Sigmoid colon (tissue), 7 donors: ENCODE measurements at places on chromosomes 1 and 21.
A peak's percentile ranks its signal among the peaks of the same experiment; 100 is the strongest.

- no peak for DNase-seq
Observed at GRCh38 chr1:227733309-227733705, 1.8 kb downstream of the JMJD4 start.

DNA sequence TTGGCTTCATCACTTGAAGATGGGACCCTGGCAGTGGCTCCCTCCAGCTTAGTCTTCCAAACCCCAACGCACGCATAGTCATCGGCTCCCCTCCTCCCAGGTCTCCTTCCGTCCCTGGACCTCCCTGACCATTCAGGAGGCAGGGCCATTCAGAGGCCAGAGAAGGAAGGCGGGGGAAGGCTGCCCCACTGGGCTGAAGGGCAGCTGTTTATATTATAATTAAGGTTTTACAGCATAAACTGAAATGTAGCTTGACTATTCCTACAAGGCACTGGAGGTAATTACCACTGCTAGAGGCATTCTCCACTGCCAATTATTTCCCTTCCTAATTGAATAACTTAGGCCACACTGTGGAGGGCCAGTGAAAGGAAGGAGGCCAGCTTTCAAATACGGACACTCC is 170.6 kb upstream of the PROX1 start:
- DNase-seq, result no peak

DNA sequence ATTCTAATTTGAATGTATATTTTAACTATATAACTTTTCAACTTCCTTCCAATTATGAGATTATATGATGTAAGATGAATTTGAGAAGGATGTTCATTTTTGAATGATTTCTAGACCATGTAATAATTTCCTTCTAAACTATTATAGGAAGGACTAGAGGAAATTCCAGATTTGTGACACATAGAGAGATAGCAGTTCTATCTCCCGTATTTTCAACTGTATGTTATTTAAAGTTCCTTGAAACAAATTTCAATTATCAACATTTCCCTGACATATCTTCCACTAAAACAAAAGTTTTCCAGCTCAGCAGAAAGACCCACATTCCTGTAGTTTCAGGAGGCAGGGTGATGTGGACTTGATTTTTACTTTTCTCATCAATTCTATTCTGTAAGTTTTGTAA is 396.7 kb upstream of the C1orf87 start:
- no peak for DNase-seq

GRCh38 chr1:113984710-113985109 is 5.4 kb downstream of the OLFML3 start:
- no peak for DNase-seq

- DNase-seq, result no peak
Observed at GRCh38 chr1:80218112-80218511, 1211.6 kb upstream of the ADGRL4 start.

DNA sequence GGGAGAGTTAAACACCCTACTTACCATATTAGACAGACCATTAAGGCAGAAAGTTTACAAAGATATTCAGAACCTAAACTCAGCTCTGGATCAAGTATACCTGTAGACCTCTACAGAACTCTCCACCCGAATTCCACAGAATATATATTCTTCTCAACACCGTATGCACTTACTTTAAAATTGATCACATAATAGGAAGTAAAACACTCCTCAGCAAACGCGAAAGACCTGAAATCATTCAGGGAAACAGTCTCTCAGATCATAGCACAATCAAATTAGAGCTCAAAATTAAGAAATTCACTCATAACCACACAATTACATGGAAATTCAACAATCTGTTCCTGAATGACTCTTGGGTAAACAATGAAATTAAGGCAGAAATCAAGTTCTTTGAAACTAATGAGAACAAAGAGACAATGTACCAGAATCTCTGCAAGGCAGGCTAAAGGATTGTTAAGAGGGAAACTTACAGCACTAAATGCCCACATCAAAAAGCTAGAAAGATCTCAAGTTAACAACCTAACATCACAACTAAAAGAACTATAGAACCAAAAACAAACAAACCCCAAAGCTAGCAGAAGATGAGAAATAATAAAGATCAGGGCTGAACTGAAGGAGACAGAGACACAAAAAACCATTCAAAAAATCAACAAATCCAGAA is 19.1 kb downstream of the CD84 start:
- DNase-seq, result no peak

GRCh38 chr1:165109013-165109412 is 247.5 kb downstream of the LMX1A start:
- no peak for DNase-seq

- no peak for DNase-seq
Observed at GRCh38 chr1:32729254-32730046, 26.9 kb upstream of the SYNC start.

DNA sequence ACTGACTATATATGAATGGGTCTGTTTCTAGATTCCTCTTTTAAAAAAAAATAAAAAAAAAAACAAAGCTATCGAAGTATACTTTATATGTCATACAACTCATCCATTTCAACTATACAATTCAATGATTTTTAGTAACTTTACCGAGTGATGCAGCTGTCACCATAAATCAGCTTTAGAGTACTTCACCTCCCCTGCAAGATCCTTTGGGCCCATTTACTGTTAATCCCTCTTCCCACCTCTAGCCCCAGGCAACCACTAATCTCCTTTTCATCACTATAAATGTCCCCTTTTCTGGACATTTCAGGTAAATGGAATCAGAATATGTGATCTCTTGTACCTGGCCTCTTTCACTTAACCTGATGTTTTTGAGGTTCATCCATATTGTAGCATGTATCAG is 133.9 kb downstream of the PEX14 start:
- no peak for DNase-seq

DNA sequence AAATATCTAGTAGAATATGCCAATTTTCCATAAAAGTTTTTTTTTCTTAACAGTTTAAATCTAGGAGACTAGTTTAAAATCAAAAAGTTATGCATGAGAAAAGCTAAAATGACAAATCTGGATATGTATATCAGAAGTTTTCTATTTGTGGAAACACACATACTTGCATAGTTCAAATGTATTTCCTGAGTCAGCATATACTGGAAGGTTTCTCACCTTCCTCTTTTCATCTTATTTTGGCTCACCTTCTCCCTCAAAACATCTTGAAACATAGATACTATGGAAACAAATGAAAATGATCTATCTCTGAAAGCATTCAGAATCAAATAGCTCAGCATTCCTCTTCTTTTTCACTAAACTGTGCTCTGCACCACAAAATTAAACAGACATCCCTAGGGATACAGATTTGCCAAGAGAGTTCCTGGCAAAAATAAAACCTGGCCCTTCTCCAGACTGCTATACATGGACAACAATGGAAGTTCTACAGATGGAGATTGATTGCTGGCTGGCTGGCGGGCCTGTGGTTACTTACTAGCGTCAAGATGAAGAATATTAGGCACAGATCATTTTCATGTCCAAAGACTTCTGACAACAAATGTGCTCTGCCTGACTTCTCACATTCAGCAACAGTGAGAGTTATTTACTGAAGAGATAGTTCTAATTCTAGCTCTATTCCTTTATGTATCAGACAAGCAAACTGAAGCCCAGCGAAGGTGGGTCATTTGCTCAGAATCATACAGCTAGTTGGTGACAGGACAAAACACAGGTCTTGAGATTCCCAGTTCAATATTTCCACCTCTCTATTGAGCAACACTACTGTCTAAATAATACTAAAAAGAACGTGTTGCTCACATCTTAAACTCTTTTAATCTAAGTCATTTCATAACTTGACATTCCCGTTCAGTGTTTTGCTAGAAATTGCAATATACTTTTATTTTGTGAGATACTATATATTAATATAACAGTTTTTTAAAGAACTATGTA is 26.6 kb downstream of the DIPK1A start:
- DNase-seq, result no peak

GRCh38 chr1:19438516-19439195 is 46.7 kb downstream of the CAPZB start:
- peak; percentile 73 for DNase-seq

DNA sequence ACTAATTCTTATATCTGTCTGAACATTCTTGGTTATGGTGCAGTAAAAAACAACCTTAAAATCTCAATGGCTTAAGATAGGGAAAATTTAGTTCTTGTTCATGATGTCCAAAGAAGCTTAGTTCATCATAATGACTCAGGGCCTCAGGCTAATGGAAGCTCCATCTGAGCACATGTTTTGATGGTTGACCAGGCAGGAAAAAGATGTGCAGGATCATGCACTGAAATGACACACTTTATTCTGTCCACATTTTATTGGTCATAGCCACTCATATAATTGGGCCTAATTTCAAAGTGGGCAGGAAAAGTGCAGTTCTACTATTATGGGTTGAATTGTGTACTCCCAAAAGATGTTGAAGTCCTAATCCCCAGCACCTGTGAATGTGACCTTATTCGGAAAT is 198.2 kb downstream of the CENPF start:
- no peak for DNase-seq

DNA sequence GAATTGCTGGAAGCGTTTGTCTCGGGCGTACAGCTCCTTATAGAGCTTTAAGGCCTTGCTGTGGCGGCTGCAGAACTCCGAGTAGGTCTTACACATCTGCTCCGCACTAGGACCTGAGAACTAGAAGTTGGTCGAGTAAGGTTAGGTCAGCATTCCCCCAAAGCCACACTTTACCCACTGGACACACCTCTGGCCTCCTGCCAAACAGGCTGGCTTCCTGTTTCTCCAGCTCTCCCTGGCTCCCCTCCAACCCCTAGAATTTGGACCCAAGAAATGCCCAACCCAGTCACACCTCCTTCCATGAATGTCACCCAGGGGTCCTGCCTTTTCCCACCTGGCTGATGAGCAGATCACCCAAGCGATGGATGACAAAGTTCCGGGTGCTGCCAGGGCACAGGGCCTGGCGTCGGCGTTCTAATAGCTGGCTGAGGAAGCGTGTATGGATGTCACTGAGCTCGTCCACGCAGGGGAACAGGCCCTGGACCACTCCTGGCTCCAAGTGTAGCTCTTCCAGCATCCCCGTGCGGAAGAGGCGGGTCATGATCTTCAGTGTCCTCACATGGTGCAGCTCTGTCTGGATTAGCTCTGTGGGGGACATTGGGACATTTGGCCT is 15.6 kb downstream of the ARHGEF2 start:
- no peak for DNase-seq

- no peak for DNase-seq
Observed at GRCh38 chr1:167871331-167871730, 42.6 kb downstream of the ADCY10 start.

DNA sequence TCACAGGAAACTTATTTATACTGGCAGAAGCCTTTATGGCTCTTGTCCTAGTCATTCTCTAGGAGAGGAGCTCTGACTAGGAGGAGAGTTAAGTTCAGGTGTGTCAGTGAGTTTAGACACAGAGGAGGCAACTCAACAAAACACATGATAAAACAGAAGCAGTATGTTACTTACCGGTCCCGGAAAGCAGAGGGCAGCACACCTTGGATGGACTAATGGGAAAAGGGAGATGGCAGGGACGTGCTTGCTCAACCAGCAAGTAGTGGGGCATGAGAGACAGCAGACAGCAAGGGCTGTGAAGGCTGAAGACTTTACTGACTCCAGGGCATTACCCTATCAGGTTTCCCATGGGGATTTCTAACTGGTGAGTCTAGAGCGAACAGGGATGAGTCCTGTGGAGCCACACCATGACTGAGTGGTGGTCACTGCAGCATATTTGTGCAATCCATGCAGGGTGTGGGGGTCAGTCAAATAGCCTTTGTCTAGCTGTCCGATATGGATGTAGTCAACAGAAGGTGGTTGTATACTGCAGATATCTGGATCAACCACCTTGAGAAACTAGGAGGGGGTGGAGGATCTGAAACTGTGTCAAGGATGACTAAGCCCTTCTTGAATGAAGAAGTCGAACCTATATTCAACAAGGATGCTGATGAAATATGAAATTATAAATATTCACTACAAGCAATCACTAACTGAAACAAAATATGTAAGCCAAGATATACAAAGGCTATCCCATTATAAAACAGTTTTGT is 596.3 kb upstream of the CHRM3 start:
- DNase-seq, result no peak

DNA sequence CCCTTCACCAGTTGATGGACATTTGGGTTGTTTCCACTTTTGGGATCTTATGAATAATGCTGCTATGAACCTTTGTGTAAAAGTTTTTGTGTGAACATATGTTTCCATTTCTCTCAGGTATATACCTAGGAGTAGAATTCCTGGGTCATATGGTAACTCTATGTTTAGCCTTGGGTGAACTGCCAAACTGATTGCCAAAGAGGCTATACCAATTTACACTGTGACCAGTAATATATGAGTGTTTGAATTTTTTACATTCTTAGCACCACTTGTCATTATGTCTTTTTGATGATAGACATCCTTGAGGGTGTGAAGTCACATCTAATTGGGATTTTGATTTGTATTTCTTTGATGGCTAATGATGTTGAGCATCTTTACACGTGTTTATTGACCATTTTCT is 290.1 kb downstream of the DUSP10 start:
- DNase-seq, result no peak

- no peak for DNase-seq
Observed at GRCh38 chr1:102833151-102833550, 275.2 kb downstream of the COL11A1 start.

DNA sequence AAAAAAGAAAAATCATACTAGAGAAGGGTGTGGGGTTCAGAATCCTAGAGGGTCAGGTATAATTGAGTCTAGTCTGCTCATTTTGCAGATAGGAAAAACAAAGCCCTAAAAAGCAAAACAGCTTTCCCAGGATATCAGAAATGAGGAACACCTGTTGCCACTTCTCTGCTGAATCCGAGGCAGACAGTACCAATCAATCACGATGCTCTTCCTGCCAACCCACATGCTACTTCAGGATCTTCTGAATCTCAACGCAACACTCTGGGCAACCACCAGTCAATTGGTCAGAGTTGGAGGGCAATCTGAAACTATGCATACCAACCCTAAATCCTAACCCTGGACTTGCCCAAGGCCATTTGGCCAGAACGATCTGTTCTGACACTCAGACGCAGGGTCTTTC is 128.3 kb downstream of the EPHB2 start:
- no peak for DNase-seq

- no peak for DNase-seq
Observed at GRCh38 chr1:246199086-246199645, 307.9 kb downstream of the SMYD3 start.

GRCh38 chr1:78223417-78224215 is 177.8 kb downstream of the GIPC2 start:
- no peak for DNase-seq

GRCh38 chr1:77392486-77392885 is 110.7 kb downstream of the AK5 start:
- DNase-seq, result no peak

DNA sequence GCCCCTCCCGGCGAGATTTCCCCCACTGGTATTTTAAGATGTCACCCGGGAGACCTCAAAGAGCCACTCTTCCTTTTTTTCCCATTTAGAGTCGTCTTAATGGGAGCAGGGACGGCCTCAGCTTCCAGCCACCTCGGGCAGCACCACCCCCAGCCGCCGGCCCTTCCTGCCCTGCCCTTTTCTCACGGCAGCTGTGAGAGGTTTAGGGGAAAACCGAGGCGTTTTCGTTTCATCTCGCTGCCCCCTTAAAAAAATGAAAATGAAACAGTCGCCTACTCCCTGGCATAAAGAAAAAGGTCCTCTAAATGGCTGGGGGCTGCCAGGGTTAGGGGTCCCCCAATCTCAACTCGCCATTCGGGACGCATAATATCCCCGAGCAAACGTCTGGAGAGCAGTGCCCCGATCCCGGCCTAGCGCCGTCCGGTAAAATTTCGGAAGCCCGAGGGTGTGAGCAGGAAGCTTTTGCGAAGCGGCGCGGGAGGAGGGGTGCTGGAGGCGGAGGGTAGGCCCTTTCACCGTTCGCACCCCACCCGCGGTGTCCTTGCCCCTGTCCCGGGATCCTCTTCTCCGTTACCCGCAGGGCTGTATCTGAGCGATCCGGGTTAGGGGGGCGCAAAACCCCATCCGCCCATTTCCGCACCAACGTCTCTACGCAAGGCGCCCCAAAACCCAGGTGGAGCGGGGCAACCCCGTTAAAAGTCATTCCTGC is 1.2 kb downstream of the RUNX3 start:
- peak; percentile 57 for DNase-seq
